Stimulated activated CD8-positive, alpha-beta memory T cell treated with anti-CD3 and anti-CD28 coated beads, Interleukin-7, amount 100 ng/mL, for 1 hour (primary cell): ENCODE measurements at places on chromosomes 3 and 15.

DNA sequence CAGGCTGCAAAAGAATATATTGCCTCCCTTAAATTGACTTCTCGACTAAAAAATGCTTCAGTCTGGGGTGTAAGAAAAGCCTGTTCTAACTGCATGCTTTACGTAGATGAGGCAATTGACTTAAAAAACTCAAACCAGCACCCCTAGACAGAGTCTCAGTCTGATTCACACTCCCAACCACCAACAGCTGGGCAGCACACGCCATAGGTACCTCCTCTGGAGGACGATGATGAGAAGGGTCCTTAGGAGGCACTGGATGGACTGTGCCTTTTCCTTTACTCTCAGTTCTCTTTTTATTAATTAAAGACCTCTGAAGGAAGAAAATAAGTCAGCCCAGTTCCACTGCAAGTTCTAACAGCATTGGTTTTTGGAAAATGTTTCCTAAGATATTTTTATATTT lies 175.0 kb downstream of the PDZRN3 start:
- DNase-seq: no peak

DNA sequence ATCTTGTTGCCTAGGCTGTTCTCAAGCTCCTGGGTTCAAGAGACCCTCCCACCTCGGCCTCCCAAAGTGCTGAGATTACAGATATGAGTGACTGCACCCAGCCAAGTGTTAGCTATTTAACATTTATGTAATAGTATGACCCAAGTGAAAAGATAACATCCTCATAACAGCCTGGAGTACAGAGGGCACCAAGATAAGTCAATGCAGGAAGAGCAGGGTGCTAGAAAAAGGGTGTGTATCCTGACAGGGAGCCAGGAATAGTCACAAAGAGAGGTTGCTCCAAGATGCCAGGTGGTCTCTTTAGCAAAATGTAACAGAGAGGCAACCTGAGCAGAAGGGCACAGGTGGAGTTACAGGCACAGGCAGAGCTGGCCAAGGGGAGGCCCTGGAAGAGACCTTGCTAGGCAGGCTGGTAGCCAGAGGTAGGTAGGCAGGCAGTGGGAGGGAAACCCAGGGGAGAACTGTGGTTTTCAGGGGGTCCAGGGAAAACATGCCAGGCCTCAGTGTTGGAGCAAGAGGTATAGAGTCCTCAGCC lies 277.4 kb downstream of the ERC2 start:
- DNase-seq: no peak

DNA sequence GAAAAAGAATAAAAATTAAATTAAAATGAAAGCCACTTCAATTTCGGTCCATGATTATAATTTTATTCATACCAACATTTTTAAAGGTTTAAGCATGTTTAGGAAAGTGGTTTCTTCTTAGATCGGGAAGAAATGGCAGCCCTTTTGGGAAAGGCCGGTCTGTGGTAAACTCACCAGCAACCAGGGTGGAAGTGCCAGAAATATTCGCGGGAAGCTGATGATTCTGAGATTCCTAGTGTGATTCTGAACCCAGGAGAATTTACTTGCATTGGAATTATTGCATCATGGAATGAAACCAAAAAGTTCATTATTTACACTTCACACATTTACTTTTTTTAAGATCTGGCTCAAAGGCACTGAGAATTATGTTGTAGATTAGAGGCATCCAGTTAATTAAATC lies 97.2 kb upstream of the CCNL1 start:
- DNase-seq: no peak

- no peak for DNase-seq
Measured at GRCh38 chr15:100765467-100766241, 114.0 kb upstream of the ALDH1A3 start.

GRCh38 chr3:174973465-174973864 lies 114.3 kb downstream of the NAALADL2 start:
- DNase-seq: no peak

DNA sequence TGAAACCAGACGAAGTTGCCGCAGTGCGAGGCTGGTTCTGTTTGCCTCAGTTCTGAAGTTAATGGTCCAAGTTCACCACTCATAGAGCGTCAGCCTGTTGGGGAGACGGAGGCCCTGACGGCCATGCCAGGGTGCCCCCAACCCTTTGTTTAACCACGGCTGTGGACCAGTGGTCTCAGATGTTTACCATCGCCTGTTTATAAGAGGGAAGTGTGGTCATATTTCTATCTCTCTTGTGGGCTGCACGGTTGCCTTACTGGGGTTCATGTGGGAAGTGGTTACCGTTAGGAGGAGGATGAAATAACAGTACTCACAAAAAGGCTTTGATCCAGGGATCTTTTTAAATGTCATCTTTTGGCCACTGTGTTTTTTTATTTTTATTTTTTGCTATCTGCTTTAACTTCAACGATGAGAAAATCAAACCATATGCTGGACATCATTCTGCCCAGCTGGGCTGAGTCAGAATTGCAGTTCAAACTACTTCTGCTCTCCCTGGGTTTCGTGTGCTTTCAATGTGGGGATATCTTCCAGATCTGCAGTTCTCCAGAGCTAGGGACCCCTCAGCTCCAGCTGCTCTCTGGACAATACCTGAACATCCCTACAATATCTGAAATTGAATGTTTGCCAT lies 17.8 kb downstream of the SMAD3 start:
- DNase-seq: no peak

DNA sequence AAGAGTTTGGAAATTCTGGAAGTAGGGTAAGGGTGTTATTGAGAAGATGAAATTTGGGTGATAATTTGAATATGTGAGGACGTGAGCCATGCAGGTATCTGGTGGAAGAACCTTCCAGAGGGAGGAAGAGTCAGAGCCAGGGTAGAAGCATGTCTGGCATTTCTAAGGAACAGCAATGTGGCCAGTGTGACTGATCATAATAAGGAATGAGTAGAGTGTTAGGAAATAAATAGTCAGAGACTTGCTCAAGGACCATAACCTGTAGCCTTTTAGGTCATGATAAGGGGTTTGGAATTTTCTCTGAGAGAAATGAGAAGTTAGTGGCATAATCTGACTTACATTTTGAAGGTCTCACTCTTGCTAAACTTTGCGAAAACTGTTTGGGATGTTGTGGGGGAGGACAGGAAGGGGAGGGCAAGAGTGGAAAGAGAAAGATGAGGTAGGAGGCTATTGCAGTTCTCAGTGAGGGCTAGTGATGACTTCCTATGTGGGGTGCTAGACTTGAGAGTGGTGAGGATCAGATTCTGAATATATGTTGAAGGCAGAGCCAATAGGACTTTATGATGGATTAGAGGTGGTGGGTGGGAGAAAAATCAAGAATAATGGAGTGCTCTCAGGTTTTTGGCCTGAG lies 568.3 kb downstream of the AGBL1 start:
- DNase-seq: no peak

- DNase-seq: no peak
Measured at GRCh38 chr3:119322021-119322834, 28.0 kb downstream of the ARHGAP31 start.

DNA sequence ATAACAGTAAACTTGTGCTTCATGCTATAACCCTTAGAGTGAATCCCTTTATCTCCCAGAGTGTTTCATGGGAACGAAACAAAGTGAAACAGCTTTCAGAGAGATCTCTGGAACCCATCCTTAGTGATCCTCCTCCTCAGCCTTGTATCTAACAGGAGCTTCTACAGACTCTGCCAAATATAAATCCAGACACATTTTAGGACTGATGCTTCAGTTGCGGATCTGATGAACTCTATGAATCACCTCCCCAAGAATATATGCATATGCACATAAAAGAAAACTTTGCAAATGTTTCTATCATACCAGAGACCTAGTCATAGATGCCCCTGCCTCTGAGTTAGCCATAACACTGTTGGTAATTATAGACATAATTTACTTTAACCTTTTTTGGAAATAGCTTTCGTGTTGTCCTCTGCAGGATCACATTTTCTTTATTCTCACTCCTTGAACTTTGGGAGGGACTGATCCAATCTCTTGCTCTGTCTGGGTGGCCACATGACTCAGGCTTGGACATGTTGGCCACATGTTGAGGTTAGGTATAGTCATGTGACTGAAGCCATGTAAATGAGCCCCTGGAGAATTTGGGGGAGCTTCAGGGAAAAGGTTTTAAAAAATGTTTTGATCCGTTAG lies 306.4 kb upstream of the CNTN3 start:
- DNase-seq: no peak

DNA sequence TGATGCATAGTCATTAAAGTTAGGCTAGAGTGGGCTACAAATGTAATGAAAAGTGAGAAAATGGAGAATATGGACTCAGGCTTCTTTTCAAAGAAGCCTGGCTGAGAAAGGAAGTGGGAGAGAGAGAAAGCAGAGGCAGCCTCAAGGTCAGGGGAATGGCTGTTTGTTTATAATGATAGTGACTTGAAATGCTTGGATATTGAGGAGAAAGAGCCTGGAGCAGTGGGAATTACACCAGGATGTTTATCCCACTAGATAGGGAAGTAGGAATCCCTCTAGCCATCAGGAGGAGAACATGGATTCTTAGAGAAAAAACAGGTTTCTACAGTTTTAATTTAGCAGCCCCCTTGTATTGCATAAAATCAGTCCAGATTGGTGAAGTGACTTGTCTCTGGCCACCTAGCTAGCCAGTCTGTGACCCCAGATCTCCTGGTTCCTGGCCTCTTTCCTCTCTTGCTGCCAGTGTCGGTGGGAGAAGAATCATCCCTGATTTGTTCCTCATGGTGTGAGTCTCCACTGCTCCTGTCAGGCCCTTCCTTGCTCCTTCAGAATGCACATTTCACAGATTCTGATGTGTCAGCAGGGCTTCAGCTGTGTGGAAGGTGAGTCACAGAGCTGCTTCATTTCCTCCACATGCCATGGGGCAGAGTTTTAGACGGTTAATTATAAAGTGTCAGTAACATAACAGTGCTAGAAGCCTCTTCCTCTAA lies 32.9 kb downstream of the SEMA6D start:
- no peak for DNase-seq

DNA sequence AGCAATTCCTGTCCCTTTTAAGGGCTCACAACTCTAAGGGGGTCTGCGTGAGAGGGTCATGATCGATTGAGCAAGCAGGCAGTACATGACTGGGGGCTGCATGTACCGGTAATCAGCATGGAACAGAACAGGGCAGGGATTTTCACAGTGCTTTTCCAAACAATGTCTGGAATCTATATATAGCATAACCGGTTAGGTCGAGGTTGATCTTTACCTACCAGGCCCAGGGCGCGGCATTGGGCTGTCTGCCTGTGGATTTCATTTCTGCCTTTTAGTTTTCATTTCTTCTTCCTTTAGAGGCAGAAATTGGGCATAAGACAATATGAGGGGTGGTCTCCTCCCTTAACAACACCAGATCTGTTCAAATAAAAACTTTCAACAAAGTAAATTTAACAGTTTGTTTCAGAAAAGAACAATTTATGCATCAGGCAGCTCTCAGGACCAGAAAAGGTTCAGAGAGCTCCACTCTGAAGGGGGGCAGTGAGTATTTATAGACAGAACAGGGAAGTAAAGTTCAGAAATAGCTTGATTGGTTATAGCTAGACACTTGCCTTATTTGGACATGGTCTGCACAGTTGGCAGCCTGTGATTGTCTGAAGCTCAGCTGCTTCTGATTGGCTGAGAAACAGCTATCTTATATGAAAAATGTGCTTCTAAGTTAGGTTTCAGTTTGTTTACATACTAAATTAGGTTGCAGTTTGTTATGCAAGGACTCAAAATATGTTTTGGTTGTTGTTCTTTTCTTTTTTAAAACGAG lies 17.2 kb upstream of the B4GALT4 start:
- no peak for DNase-seq

- DNase-seq: no peak
Measured at GRCh38 chr3:48560648-48561018, 2.9 kb downstream of the UCN2 start.
